ENCODE measurements at places on chromosomes 16 and 17.

DNA sequence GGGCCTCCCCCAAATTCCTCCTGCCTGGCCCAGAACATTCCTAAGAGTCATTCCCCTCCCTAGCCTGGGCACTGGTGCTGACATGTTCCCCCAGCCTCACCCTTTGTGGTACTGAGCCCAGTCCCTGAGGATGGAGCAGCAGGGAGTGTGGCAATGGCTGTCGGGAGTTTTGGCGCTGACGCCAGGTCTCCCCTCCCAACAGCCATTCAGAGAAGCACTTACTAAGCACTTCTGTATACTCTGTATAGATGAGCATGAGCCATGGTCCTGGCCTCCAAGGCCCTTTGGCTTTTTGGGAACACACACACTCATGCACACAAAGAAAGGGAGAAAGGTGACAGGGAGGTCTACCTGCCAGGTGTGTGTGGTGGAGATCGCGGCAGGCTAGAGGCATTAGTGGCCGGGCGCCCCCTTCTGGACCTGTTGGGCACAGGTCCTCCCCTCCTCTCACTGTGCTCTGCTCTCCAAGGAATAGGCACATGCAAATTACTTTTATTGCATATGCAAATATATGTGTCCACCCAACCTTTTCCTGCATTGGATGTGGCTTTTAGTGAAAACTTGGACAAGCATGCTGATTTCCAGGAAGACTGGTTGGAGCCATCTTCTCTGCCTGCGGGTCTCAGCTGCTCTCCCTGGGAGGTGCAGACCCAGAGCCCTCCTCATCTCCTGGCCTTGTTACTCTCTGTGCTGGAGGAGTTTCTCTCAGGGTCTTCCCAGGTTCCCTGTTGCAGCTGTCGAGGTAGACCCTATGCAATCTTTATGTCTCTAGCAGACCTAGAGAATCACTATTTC lies 17.4 kb upstream of the C17orf107 start:
- peak; percentile 39 for DNase-seq

DNA sequence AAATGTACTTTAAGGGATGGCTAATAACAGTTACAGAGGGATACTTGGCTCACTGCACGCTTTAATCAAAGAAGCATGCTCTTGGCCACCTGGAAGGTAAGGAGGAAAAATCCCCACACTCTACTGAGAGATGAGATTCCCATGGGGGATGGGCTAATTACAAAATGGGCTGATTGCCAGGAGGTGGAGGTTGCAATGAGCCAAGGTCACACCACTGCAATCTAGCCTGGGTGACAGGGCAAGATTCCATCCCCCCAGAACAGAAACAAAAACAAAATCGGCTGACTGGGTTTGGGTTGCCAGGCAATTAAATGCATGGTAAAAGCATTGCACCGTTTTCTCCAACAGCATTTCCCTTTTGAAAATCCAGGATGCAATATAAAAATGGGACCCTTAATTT lies 18.0 kb downstream of the N4BP1 start:
- no peak for DNase-seq

DNA sequence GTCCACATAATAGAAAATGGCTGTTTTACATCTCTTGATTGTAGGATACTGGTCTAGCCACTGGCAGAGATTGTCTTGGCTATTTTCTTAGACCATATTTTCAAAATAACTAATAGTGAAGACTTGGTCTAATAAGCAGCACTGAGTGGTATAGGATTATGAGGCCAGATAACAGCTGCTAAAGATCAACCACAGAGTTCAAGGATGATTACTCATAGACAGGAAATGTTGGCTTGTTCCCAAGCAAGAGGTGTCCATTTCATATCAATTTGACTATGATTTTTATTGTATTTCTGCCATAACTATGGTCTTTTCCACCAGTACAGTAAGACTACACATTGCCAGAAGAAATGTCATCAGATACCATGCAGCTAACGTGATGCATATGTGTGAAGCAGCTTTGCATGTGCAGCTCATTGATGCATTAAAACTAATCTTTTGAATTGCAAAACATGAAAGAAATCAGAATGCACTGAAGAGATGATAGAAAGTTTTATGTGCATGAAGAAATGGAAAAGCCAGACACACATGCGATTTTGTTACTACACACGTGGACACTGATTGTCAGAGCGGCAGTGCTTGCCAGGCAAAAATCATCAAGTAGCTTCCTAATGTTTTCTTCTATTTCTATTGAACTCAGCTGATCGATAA lies 693.3 kb downstream of the CDH11 start:
- no peak for DNase-seq

GRCh38 chr17:81884520-81884919 lies 6.9 kb downstream of the ALYREF start:
- DNase-seq: no peak

DNA sequence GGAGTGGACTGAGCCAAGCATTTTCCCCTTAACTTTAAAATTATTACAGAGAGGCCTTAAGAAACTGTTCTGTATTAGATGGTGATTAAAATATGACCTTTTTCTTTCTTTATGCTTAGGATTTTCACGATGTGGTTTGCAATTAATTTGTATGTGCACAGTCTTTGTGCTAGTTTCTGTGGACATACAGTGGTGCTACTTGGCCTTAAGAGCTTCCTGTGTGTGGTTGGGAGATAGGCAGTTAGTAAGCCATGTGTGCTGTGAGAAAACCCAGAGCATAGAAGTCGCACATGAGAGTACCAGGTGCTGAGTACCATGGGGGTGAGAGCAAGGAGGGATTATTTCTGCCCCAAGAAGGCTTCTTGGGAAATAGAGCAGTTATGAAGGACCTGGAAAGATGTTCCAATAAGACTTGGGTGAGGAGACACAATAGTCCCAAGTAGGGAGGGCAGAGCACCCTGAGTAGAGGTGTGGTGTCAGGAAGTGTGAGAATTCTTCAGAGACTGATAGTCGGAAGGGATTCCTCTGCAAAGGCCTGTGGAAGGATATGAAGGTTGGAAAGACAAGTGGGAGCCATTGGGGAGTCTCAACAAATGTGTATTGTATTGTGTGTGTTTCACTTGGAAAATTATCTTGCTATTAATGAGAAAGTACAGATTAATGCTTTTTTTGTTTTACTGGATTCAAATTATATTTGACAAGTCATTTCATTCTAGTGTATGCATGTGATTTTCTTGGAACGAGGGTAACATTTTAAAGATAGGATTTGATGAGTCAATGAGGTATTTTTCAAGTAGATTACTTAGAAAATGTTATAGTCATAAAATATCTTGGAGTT lies 239.9 kb downstream of the PRKCA start:
- no peak for DNase-seq

GRCh38 chr16:66493490-66494401 lies 56.2 kb downstream of the TK2 start:
- no peak for DNase-seq

DNA sequence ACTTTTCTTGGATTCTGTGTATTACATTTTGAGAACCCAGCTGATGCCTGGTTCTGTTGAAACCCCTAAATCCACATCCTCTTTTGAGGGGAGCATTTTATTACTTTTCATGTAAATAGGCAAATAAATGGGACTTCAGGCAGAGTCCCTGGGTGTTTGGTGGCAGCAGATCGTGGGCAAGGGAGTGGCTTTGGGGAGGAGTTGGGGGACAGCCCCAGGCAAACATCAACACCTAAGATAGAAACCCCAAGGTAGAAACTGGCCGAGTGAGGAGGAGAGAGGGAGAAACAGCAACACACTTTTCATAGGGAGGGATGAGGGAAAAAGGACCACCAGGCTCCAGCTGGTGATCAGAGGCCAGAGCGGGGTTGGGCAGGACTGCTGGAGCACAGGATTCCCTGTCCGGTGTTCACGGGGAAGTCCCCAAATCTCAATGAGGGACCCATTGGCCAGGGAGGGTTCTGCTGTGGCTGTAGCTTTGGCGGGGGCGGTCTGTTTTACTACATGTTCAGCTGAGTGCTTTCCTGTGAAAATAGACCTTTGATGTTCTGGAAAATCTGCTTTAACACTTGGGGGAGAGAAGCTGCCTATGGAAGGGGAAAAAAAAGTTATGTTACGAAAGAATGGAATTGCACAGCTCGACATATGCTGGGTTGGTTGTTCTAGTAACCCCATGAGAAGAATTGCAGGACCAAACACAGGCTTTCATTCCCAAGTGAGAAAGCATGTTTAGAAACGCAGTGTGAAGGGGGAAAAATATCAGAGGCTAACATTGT lies 46.6 kb downstream of the MSI2 start:
- DNase-seq: no peak

GRCh38 chr16:23712976-23713375 lies at the start of gene ERN2:
ERN2 (minus strand) TSS chr16:23713222; CDS start chr16:23713187, 35 bp downstream.
- DNase-seq: no peak

- DNase-seq: peak; percentile 53
Observed at GRCh38 chr17:59837308-59838051, 55.3 kb downstream of the TUBD1 start.

DNA sequence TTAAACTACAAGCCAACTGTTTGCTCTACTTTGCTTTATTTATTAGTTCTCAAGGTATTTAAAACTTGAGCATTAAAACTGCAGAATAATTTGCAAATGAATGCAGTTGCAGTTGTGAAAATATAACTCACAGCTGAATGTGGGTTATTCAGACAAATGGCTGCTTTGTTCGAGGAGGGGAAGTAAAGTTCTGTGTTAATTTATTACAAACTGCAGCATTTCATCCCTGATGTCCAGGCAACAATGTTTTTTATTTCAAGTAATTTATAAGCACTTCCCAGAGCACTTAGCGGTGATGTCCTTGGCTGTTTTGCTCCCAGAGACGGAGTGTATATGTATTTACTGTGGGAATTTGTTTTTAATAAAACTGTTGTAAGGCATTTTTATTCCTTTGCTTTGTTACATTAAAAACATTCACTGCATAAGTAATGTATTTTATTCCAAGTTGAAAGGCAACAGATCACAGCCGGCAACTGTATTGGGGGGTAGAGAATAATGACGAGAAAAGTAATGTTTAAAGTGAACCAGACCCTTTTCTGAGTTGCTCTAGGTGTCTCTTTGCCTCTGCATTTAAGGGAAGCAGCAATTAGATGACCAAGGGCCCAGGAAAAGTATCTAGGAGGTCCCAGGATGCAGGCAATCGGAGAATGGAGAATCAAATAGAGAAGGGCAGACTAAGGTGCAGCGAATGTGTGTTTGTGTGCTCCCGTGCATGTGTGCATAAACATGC lies 291.2 kb upstream of the SALL1 start:
- DNase-seq: no peak

DNA sequence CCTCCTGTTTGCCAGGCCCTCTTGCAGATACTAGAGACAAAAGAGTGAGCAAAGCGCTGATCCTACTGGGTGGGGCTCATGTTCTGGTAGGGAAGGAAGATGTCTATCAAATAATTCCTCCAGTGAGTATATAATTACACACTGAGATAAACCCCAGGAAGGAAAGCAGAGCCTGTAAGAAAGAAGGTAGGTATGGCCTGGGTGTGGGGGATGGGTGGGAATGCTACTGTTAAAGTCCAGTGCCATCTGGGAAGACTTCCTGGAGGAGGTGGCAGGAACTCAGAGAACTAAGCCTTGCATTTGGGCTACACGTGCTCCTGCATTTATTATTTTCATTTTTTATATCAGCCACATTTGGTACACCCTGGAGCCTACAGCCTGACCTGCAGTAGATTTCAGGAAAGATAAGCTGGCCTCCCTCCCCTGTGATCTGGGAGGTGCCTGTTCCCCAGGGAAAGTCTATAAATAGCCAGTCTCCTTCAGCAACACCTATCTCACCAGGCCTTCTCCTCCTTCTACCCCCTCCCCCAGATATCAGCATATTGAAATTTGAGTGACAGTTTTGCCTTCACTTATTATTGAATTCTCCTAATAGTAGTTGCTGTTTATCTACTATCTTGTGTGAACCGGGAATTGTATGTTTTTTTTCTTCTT lies 11.5 kb downstream of the ATP2C2 start:
- no peak for DNase-seq

DNA sequence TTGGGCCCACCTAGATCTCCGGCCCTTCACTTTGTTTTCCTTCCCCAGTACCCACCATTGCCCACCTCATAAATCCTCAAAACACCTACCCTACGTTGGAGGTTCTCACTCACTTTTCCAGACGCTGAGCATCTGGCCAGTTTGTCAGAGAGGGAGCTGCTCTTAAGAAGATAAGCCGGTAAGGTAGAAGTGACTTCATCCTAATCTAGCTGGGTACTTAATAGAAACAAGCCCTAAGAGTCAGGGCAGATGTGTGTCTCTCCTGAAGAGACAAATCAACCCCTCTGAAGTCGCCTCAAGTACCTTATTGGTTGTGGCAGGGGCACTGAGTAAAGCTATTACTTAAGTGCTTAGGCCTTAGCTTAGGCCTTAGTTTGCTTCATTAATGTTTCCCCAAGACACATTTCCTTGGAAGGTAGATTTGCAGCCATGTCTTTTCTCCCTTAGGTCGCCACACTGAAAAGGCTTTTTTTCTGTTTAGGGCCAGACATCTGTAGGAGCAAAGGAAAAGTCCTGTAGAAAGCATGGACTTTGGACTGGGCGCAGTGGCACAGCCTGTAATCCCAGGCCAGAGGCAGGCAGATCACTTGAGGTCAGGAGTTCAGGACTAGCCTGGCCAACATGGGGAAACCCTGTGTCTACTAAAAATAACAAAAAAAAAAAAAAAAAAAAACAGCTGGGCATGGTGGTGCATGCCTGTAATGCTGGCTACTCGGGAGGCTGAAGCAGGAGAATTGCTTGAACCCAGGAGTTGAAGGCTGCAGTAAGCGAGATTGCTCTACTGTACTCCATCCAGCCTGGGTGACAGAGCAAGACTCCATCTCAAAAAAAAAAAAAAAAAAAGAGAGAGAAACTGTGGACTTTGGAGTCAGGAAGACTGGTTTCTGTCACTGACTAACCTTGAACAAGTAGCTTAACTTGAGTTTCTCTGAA lies 1.0 kb downstream of the TACO1 start:
- no peak for DNase-seq

- DNase-seq: no peak
Observed at GRCh38 chr17:50146230-50146926, 4.1 kb downstream of the PPP1R9B start.

GRCh38 chr17:72588961-72589360 lies 468.1 kb downstream of the SOX9 start:
- DNase-seq: no peak

DNA sequence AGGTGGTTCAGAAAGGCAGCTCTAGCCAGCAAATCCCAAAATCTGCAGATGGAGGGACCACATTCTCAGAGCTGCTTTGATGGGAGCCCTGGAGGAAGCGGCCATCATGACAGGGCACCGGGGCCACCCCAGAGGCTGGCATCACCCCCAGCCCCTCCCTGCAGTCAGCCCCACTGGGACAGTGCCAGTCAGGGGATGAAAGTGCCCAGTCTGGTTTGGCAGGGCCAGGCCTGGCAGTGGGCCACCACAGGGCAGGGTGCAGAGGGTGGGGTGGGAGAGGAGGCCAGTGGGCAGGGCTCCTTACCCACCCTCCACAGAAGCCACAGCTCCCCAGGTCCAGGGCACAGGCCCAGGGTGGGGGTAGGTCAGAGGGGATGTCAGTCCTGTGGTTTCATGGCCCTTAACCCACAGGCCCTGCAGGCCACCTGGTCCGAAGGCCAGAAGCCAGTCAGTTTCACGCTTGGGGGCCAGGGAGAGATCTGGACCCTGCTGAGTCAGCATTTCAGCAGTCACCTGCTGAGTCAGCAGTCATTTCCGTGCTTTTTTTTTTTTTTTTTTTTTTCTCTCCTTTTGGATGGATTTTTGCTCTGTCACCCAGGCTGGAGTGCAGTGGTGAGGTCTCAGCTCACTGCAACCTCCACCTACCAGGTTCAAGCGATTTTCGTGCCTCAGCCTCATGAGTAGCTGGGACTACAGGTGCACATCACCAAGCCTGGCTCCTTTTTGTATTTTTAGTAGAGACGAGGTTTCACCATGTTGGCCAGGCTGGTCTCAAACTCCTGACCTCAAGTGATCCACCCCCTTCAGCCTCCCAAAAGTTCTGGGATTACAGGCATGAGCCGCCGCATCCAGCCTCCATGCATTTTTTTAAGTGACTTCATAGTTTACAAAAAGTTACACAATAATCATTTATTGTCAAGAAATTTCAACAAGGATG lies 10.4 kb downstream of the SLC25A10 start:
- no peak for DNase-seq

GRCh38 chr16:12300490-12300889 lies 324.0 kb downstream of the SNX29 start:
- DNase-seq: no peak
